A172 (cell line): ENCODE measurements at places on chromosomes 16 and 17. TPM values are rescaled to one million over a fixed set of nuclear protein-coding genes. Genes with fewer than 3 reads are reported as not detected.

The PLA2G10 gene
- not detected in 2 replicates for total RNA-seq

GRCh38 chr17:80992077-80992947 is 671 bp downstream of the CHMP6 start:
- DNase-seq = no peak

GRCh38 chr17:17191346-17191792 is 14.8 kb downstream of the PLD6 start:
- DNase-seq = peak; percentile 89

GRCh38 chr16:11877374-11877773 is 26.0 kb upstream of the RSL1D1 start:
- DNase-seq = no peak

- no peak for DNase-seq
Observed at GRCh38 chr17:78665387-78665951, 88.3 kb upstream of the DNAH17 start.

GRCh38 chr16:23407436-23408127 is 45.4 kb downstream of the COG7 start:
- no peak for DNase-seq
